ENCODE measurements at places on chromosomes 11 and 22.

DNA sequence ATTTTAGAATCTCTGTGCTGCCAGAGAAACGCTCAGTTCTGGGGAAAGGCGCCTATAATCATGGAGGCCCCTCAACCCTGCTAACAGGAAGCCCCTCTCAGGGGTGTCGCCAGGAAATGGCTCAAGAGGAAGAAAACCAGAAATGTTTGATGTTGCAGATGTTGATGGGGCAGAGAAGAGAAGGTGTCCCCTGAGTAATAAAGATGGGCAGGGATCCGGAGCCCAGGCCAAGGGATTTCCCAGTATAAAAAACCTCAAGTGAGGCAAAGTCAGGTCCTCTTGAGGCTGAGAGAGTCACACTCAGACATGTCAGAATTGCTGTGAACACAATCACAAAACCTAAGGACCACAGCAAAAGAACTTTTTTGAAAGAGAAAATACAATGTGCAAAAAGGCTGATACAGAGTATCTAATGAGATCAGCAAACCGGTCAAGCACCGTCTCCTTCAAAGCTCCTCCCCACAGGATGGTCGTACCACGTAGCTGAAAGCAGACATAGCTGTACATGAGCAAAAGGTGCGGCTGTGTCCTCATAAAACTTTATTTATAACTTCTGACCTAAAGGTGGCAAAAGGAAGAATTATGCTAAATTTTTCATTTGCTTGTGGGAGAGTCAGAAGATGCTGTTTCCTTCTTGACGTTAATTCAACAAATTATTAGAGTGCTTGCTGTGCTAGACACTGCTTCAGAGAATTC lies 12.2 kb downstream of the MOV10L1 start:
- no peak for DNase-seq

DNA sequence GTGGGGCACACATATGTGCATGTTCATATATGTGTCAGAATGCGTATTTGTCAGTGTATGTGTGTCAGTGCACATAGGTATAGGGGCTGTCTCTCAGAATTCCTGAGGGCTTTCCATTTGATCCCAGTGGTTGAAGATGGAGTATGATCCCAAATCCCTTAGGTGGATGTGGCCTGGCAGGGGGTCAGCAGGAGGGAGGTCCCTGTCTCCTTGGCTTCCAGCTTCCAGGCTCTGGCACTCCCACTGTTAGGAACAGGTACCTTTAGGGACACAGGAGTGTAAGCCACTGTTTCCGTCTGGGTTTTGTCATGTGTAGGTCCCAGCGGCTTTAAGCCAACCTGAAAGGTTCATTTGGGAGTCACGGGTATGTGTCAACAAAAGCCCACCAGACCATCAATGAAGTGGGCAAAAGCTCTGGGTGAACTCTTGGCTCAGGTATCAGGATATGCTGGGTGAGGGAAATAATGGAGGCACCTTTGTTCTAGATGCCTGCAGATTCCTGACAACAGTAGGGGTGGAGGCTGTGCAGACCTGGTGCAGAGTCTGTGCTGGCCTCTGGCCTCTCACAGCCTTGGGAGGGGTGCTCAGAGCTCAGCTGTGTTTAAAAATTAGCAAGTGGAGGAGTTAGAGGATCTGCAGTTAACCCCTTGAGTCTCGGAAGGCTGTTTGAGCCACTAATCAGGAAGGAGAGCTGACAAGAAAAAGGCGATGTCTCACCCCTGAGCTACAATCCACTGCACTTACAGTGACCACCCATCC lies 9.0 kb downstream of the KCNQ1OT1 start:
- no peak for DNase-seq

DNA sequence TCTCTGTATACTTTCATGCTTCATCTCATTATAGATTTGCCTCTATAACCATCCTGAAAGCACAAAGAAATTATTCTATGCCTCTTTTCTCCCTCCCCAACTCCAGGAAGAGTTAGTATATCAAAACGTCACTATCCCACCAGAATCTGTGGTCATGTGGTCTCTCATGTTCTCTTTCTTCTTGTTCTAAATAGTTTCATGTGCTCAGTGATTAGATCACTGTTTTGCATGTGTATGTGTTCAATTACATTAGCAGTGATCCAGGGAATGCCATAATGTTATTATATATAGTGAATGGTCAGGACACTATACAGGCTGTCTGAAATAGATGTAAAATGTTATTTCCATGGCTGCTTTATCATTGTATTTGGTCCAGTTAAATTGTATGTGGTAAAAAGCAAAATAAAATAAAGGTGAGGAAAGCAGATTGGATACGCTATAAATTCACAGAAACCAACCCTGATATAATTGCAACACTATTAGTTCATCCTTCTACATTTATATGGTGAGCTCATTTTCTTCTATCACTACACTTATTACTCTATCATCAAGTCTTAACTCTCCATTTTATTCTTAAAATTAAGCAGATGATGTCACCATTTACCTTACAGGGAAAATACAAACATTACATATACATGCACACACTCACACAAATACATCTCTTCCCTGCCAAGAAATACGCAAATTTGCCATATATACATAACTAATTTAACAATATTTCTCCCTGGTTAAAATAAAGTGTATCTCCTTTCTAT lies 26.9 kb upstream of the ANO5 start:
- DNase-seq: no peak

GRCh38 chr11:119763071-119763728 lies 34.2 kb upstream of the NECTIN1 start:
- DNase-seq: no peak

DNA sequence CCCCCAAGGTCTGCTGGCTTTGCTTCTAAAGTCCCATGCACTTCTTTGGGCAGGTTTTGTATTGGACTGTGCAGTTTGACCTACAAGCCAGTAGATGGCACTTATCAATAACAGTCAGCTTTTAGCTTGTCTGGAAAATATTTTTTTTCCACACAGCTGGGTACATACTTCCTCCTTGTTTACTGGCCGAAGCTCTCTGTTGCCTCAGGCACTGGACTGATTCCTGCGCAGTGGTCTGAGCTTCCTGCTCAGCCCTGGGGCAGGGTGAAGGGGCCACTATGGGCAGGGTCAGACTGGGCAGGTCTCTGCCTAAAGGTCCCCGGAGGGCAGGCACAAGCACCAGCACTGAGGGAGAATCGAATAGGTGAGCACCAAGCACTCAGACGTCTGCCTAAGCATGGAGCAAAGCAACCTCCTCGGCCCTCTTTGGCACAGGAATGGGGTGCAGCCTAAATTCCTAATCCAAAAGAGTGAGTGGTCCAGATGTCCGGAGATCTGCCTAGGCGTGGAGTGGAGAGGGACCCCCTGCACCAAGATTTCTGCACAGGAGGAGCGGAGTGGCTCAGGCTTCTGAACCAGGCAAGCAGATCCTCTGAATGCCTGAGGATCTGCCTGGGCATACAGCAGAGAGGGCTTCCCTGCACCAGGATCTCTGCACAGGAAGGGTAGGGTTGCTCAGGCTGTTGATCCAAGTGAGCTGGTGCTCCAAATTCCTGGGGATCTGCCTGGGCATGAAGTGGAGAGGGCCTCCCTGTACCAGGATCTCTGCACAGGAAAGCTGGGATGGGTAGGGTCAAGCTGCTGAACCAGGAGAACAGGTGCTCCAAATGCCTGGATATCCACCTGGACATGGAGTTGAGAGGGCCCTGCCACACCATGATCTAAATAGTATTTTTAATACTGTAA lies 105.9 kb upstream of the C11orf58 start:
- DNase-seq: no peak

DNA sequence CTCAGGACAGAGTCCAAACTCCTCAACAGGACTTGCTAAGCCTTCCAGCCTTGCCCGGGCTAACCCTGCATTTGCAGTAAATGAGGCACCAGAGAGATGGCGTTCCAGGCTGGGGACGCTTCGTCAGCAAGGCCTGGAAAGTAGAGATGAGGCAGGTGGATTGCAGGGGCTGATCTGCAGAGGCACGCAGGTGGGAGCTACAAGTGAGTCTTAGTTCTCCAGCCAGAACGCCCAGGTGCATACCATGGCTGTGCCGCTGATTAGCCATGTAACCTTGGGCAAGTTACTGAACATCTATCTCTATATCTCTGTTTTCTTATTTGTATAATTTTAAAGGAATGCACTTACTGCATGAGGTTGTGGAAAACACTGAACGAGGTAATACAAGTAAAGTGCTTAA lies 52.7 kb upstream of the BARX2 start:
- no peak for DNase-seq

- DNase-seq: no peak
Measured at GRCh38 chr11:108914211-108914610, 249.3 kb downstream of the DDX10 start.

Data from activated T-cell treated with anti-CD3 and anti-CD28 coated beads for 48 hours (primary cell).